ENCODE measurements at places on chromosomes 4 and X.

- DNase-seq, result no peak
Measured at GRCh38 chr4:66927937-66928336, 617.4 kb downstream of the CENPC start.

DNA sequence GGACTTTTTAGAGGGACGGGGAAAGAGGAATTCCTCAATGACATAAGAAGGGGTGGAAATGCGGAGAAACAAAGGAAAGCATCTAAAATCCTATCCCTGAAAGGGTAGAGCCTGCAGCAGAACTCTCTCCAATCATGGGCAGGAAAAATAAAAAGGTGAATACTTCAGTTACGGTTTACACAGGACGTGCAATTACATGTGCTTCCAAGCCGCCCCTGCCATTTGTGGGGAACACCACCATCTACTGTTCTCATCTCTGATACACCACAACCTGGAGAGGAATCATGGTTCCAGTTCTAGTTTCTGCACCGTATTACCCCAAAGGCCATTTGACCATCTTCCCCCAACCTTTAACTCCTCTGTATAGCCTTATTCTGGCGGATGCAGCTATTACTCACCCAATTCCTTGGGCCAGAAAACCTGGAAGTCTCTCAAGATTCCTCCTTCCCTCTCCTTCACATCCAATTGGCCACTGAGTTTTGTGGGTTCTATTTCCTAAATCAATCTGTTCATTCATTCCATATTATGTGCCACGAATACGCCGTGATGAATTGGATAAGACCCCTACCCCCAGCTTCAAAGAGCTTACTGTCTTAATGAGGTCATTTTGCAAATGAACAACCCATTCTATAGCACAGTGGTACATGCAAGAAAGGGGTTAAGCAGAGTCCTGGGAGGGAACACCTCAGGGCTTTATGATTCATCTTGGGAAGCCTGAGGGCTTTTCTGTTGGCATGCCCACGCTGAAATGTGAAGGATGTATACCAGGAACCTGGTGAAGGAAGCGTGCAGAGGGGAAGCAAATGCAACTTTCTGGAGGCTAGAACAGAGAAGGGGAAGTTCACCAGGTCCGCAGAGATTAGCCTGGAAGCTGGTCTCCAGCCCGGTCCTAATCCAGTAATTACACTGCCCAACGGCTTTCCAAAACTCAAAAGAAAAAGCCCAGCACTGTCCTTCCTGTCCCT is 1.4 kb upstream of the MSL3 start:
- no peak for DNase-seq

GRCh38 chr4:35087218-35087617 is 1157.1 kb downstream of the ARAP2 start:
- no peak for DNase-seq

DNA sequence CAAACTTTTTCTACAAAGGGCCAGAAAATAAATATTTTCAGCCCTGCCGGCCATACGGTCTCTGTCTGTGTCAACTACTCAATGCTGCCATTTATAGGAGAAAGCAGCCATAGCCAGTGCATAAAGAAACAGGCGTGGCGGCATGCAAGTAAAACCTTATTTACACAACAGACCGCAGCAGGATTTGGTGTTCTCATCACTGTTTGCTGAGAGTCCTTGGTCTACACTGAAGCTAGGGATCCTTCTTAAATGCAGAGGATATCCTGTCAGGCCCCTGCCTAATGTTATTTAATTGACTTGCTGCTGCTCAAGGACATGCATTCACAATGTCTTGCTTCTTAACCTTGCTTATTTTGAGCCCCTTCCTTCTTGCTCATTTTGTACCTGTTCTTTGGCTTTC is 54.7 kb downstream of the CPE start:
- DNase-seq, result no peak

GRCh38 chr4:38625508-38625907 is 38.5 kb upstream of the KLF3 start:
- DNase-seq, result no peak

DNA sequence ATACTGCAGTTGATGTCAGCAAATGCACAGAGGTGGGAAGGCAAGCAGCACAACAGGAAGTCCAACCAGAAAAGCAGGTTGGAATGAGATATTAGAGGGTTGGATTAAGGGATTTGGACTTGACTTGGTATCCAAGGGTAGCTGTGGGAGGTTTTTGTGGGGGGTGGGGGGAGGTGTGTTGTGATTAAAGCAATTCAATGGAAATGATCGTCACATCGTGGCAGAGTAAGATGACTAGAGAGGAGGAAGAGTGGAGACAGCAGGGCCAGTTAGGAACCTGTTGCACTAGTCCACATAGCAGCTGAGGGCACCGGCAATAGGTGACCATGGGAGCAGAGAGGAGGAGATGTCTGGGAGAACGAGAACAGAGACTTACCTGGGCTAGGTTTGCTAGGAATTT is 2.4 kb downstream of the SLC25A43 start:
- DNase-seq, result no peak

GRCh38 chrX:20515841-20516461 is 249.2 kb upstream of the RPS6KA3 start:
- no peak for DNase-seq

GRCh38 chrX:101619364-101619763 is 1.6 kb upstream of the ARMCX6 start:
- no peak for DNase-seq

- no peak for DNase-seq
Measured at GRCh38 chrX:135973025-135973547, 702 bp downstream of the MMGT1 start.

DNA sequence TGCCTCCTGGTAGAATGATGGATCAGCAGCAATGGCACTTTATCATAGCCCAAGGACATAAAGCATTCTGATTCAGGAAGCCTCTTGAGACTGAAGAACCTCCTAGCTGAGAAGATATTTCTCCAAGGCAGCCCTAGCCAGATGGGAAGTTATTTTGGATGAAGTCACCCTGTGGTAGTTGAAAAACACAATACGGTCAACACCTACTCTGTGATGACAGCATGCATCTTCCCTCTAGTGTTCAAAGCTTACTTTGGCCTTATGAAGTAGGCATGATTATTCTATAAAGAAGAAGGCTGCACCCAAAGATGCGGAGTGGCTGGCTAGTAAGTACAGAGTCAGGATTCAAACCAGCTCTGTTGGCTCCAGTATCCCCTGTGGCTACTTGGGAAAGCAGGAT is 47.9 kb downstream of the TLR10 start:
- DNase-seq, result no peak

- no peak for DNase-seq
Measured at GRCh38 chr4:1041936-1042330, 30.5 kb downstream of the FGFRL1 start.

- DNase-seq, result no peak
Measured at GRCh38 chr4:107951551-107951950, 20.2 kb downstream of the CYP2U1 start.

DNA sequence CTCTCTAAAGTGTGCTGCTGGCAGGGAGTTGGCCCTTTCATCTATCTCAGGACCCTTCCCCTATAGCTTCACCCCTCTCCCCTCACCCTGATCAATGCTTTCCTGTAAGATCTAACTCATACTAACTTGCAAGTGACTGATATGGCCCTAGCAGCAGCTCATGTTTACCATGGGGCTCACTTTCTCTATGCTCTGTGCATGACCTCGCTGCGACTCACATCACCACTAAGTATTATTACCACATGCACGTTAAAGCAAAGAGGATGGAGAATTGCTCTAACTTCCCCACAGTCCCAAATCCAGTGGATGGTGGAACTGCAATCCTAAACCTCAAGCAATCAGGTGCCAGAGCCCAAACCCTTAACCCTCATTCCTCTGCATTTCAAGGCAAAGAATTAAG is 626.6 kb downstream of the MID1IP1 start:
- no peak for DNase-seq

DNA sequence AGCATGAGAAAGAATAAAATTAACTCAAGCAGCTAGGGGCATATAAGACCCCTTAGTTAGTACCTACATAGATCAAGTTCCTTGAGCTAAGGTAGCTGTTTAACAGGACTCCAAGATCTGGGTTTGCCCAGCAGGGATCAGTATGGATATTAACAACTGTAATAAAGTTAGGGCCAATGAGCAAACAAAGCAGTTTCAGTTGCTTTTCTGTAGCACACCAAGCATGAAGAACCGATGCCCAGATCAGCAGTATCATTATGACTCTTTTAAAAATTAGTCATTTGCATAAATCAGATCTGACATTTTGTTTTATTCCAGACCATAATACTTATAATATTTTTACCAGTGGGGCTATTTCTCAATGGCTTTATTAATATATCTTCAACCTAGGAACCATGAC is 80.9 kb downstream of the C4orf33 start:
- no peak for DNase-seq

DNA sequence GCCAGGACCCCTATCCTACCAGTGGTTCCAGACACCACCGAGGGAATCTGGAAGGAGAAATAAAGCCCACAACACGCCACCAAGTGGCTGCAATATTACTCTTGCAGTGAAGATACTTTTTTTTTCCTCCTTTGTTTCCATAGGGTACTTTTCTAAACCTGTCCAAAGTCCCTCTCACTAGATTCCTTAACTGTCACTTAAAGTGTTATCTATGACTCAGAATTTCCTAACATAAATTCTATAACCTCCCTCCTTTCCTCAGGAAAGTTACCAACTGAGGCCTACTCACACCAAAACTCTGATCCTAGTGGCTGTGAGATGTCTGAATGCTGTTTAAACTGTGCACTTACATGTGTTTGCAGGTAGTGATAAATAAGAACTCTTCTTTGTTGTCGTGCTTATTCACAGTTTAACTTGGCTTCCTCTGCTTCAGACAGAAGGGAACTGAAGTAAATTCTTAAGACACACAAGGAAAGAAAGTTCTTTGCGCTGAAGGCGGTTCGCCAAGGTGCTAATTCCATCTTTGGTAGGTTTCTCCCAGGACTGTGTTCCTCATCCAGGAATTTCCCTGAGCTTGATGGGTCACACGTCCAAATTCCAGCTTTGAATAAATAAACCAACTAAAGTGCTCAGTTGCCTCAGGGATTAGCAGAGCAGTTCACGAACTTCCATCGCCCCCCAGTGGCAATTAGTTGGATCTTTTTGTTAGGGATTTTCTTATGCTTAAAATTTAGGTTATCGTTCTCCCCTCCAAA is 10.7 kb upstream of the HCCS start:
- no peak for DNase-seq

- DNase-seq, result no peak
Measured at GRCh38 chr4:95547715-95548471, 880 bp downstream of the UNC5C start.

DNA sequence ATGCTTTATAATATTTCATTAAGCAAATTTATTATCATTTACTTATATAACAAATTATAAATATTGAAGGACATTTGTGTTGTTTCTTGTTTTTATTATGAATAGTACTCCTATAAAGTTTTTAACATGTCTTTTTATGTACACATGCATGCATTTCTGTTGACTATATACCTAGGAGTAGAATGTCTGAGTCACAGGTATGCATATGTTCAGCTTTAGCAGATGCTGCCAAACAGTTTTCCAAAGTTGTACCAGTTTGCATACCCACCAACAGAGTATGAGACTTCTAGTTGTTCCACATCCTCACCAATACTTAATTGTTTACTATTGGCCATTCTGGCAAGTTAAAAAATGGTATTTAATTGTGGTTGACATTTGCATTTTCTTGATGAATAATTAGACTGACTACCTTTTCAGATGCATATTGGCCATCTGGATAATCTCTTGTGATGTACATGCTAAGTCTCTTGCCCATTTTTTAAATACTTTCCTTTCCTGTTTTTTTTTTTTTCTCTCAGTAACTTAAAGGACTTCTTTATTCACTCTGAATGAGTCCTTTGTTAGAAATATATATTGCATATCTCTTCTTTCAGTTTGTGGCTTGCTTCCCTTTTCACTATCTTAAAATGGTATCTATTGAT is 132.2 kb upstream of the TRIM2 start:
- DNase-seq, result no peak

GRCh38 chr4:149306537-149306936 is 509.1 kb downstream of the IQCM start:
- DNase-seq, result no peak

GRCh38 chrX:65601530-65602220 is 65.8 kb upstream of the MSN start:
- peak; percentile 69 for DNase-seq

DNA sequence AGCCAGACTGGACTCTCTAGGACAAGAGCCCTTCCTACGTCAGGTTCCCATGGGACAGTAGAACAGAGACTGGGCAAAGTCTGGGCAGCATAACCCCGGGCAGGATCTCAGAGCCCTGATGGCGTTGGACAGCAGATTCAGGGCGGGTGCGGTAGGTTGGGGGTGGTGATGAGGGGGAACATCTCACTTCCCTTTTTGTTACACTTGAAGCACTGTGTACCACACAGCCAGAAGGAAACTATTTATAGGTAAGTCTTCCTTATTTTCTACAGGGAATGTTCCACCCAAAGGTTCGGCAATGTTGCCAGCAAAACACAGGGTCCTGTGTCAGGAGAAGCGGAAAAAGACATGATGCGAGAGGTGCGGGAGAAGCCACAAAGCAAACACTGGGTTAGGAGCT is 54.3 kb downstream of the TSC22D3 start:
- no peak for DNase-seq

DNA sequence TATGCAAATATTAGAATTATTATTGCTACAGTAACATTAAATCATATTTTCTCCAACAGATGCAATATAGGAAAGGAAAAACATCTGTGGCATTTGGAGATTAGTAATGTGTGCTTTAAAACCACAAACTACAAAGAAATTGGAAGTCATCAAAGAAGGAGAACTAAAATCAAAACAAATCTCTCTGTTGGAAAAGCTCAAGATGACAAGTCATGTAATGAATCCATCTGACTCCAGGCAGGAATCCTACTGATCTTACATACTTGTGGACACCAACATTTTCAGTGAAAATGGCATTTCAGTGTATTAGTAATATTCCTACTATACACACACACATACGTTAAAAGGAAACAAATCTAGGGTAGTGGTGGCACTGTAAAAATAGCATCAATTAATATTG is 98.2 kb downstream of the SLC39A8 start:
- DNase-seq, result no peak

GRCh38 chrX:78283511-78283910 is 43.9 kb downstream of the CYSLTR1 start:
- no peak for DNase-seq

GRCh38 chr4:113382704-113383103 is 333.3 kb downstream of the ANK2 start:
- DNase-seq, result no peak

DNA sequence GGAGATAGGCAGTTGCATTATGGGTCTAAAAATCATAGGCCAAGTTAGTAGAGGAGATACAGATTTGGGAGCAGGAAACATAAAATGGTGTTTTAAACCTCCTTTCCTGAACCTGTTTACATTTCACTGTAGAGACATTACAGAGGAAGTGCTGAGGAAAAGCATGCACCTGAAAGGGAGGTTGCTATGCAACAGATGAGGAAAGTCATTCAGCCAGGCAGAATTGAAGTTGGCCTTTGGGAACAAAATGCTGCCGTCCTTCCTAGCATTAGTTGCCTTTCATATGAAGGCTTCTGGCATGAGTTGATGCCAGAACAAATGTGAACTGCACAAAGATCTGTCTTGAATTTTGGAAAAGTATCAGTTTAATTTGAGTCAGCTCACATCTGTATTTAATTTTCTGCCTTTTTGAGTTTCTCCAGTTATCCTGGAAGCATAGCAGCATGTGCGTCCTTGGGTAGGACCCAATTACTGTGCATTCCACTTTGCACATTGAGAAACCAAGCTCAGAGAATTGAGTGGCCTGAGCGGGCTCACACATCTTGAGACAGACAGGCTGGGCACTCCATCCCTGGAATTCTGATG is 38.2 kb downstream of the MAGED1 start:
- no peak for DNase-seq
